Esophagus mucosa (tissue), 1 donor: ENCODE measurements at places on chromosomes 1 and 21. TPM values are rescaled to one million over a fixed set of nuclear protein-coding genes. Genes with fewer than 3 reads are reported as not detected.

The TIE1 gene
- total RNA-seq, result 4.1 TPM

The CAMK2N1 gene
- 7.7 TPM for total RNA-seq

The OXCT2 gene
- 0.20 TPM for total RNA-seq

The KCNQ4 gene
- 0.24 TPM for total RNA-seq

GRCh38 chr1:162230517-162230916 lies 146.1 kb downstream of the SPATA46 start:
- no peak for ATAC-seq

- ATAC-seq, result no peak
Observed at GRCh38 chr1:239912471-239912870, 179.2 kb upstream of the FMN2 start.

GRCh38 chr1:115402753-115403184 lies 64.7 kb upstream of the NGF start:
- ATAC-seq, result no peak

The ADAMTS4 gene
- total RNA-seq, result 1.3 TPM

The TMED5 gene
- 21.8 TPM for total RNA-seq
